Cardiac muscle cell (in vitro differentiated cells and primary cell): ENCODE measurements at places on chromosomes 3 and 15. TPM values are rescaled to one million over a fixed set of nuclear protein-coding genes. Genes with fewer than 3 reads are reported as not detected.
A peak's percentile ranks its signal among the peaks of the same experiment; 100 is the strongest.

The OR5K2 gene
- total RNA-seq = not detected in 2 replicates

DNA sequence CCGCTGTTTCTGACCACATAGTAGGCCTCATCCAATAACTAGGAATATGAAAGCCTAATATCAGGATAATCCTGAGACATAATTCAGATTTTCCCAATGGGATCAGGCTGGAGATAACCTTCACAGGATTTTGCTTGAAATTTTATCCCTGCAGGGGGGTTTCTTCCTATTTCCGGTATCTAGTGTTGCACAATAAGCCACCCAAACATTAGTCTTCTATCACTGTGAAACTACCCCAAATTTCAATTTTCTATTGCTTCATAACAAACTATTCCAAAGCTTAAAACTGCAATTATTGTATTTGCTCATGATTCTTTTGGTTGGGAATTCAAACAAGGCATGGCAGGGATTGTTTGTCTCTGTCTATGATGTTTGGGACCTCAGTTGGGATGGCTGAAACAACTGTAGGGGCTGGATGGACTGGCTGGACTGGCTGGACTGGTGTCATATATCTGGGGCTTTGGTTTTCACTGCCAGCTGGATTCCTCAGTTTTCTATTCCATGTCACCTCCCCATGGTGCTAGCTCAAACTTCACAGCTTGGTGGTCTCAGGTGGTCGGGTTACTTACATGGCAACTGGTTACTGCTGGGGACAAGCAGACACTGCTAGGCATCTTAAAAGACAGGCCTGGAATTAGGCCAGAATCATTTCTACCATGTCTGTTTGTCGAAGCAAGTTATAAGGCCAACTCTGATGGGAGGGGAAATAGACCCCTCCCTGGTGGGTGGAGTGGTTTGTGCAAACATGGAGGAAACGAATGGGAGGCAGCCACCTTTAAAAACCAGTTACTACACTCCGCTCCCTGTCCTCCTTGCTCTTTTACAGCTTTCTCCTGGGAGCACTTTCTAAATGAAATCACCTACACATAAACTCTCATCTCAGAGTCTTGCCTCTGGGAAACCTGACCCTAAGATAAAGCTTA is 88.2 kb upstream of the STT3B start:
- DNase-seq = no peak

- DNase-seq = no peak
Measured at GRCh38 chr3:3907023-3907422, 107.8 kb downstream of the LRRN1 start.

DNA sequence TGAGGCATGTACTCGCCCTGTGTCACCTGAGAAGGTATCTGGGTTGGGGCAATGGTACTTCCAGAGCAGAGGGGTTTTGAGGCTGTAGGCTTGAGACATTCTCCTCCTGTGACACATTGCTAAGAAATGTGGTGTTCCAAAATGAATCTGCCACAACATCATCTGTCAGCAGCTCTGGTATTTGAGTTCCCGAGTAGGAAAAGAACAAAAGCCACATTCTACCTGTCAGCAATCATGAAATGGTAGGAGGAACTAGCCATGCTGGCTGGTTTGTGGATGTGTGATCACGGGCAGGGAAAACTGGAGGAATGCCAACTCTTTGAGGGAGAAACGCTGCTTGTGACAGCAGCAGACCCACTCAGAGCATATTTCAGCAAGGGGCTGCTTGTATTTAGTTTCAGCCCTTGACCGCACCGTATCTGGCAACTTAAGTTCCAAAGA is 579.4 kb upstream of the TBL1XR1 start:
- peak; percentile 65 for DNase-seq

DNA sequence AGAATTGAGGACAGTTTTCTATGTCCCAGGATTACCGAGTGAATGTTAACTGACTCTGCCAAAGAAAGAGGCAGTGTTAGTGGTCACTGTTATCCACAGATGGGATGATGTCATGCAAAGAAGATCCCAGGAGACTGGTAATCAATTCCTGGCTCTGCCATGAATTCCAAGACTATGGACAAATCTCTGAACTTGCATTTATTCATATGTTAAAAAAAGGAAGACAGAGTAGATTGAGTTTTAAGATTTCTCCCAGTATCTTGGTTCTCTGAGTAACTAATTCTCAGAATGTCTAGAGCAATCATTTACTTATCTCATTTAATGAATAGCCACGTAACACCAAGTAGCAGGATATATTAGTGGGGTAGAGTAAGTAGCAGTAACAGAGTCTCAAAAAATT is 11.5 kb upstream of the MAP3K13 start:
- no peak for DNase-seq

The HDAC11 gene
- 35.3 and 35.7 TPM in 2 replicates for total RNA-seq

GRCh38 chr3:138440121-138440521 is 5.7 kb downstream of the ESYT3 start:
- DNase-seq = peak; percentile 38

The AMIGO3 gene
- 2.3 and 5.2 TPM in 2 replicates for total RNA-seq

DNA sequence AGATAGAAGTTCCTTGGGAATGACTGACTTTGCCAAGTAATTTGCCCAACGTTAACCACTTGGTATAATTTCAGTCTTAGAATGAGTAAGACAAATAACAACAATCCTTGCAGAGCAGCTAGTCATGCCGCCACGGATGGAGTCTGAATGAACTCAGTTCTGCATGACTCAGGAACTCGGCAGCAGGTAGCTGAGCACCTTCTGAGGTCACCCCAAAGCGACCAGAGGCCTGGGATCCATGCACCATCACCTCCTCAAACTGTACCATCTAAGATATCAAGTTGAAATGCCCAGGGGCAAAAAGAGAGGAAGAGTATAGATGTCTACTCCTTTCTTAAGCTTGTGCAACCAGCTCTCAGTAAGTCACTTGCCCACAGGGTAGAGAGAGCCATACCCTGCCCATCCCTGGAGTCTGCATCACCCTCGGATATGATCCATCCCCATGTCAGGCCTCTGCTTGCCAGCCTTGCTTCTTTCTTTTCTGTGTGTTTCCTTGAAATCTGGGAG is 8.5 kb upstream of the CDCP1 start:
- no peak for DNase-seq

DNA sequence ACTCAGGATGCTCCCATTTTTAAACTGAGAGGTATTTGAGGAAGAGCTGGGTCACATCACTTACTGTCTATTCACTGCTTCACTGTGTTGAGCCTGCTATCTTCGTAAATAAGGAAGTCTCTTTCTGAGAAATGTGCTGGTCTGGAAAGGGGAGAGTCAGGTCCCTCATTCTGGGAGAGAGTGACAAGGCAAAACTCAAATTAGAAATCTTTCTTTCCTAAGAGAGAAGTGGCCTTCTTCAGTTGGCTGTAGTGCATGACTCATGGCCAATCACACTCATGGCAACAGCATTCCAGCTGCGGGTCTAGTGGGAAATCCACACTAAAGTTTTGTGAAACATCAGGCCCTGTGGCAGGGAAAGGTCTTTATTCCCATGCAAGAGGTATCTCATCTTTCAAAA is 11.5 kb upstream of the TIMP4 start:
- DNase-seq = peak; percentile 55

DNA sequence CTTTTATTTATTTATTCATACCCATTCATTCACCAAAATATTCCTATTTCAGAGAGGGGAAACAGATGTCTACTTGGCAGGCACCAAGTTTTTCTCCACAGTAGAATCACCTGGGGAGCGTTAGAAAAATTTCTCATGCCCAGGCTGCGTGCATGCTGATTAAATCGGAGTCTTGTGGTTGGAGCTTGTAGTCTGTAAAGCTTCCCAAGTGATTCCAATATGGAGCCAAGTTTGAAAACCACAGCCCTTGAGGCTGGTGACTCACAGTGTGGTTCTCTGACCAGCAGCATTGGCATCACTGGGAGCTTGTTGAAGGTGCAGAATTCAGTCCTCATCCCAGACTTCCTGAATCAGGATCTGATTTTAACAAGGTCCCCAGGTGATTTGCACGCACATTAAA is 49.7 kb downstream of the PDHB start:
- peak; percentile 97 for DNase-seq

- DNase-seq = no peak
Measured at GRCh38 chr3:44329946-44330345, 8.6 kb upstream of the TCAIM start.

The RLBP1 gene
- total RNA-seq = not detected in 2 replicates

The POLQ gene
- total RNA-seq = 3.0 and 7.1 TPM in 2 replicates

The ZNF774 gene
- total RNA-seq = 1.7 and 14.6 TPM in 2 replicates

DNA sequence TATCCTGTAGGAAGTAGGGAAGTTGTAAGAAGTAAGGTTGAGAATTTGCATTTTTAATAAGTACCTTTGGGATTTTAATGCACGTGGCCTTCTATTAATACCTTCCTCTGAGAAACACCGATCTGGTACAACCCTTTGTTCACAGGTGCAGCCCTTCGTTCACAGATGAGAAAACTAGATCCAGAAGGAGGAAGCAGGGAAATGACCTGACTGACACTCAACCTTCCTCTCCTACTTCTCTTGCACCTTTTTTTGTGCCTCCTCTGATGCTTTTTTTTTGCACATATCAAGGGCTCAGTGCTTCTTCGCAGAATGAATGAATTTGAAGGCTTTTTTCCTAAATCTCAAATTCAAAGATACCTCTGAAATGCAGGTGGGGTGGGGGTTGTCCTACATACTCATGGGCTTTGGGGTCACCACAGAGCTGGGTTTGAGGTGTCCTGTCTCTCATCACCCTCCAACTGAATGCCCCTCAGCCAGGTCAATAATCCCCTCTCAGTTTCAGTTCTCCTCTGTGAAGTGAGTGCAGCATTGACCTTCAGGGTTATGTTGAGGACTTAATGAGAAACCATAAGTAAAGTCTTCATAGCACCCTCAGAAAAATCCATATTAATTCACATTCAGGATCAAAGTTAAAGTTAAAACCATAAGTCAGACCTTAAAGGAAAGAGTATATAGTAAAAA is 161.5 kb upstream of the CTNNB1 start:
- no peak for DNase-seq

- DNase-seq = peak; percentile 97
Measured at GRCh38 chr3:165642761-165643420, 194.3 kb downstream of the BCHE start.

- DNase-seq = no peak
Measured at GRCh38 chr3:179933080-179933479, 103.7 kb downstream of the PEX5L start.

The RBPMS2 gene
- total RNA-seq = 18.4 and 35.4 TPM in 2 replicates

GRCh38 chr15:27894645-27895044 is 204.5 kb downstream of the OCA2 start:
- no peak for DNase-seq

The SQOR gene
- 0.95 and 1.3 TPM in 2 replicates for total RNA-seq

DNA sequence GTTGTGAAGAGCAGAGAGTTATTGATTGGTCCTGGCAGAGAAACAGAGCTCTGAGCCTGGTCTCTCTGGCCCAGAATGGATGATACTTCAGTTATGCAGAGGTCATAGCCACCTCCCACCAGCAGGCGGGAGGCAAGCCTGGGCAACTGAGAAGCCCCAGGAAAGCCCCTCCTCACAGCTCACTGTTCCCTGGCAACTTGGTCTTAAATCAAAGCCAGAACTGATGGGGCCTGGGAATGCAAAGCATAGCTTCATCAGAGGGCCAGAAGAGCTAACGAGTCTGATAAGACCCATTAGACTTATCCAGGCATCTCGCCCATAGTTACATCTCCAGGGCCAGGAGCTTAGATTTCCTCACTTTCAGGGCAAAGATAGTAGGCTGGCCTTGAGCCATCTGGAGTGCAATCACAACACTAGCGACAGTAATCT is 5.5 kb upstream of the COLQ start:
- DNase-seq = peak; percentile 68

GRCh38 chr15:63172376-63172775 is 15.1 kb upstream of the RPS27L start:
- no peak for DNase-seq

The TGM4 gene
- not detected in 2 replicates for total RNA-seq

DNA sequence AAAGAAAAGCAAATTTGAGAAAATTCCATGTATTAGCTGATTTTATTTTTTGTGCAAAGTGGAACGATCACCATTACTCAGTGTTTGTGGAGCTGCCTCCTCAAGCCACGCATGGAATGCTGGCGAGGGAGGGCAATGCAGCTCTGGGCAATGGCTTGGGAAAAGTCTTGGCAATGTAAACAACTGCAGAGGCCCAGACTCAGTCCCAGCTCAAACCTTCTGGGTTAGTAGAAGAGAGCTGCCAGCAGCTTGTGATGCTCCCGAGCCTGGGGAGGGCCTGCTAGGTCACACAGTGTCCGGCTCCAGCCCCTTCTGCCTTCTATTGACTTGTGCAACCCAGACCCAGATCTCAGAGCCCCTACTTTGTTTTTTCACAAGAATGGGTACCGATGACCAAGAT is 4.3 kb downstream of the EPHB1 start:
- DNase-seq = no peak

DNA sequence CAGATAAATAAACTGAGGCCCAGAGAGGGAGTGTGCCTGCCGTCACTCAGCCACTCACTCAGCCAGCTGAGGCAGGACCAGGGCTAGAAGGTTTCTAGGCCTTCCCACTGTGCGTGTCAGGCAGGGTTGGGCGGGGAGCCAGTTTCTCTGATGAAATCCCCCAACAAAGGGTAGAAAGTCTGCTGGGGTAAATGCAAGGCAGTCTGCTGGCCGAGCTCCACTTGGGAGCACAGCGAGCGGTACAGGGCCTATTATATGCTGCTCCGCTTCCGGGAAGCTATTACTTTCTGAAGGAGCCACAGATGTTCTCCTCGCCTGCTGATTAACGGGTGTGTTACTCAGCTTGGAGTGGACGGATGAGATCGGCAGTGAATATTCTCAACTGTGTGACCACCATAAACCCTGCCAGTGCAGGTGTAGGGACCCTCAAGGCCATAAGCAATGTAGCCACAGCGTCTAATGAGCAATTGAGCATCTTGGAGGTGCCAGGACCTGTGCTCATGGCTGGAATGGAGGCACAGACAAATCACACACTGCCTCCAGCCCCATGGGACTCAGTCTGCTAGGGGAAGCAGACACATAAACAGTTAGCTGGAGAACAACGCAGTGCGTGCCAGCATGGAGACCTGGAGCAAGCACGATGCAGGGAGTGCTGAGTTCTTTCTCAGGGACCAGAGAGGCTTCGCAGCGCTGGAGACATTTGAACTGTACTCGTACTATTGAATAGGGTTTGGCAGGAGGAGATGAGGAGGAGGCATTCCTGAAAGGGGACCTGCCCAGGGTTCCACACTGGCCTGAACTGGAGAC is 42.1 kb downstream of the CORO2B start:
- DNase-seq = peak; percentile 99

The LRRIQ4 gene
- total RNA-seq = 0.15 TPM in 1 of 2 replicates, not detected in the other

The SLC22A14 gene
- total RNA-seq = 0.07 and 0.12 TPM in 2 replicates

The KBTBD13 gene
- 3.3 and 5.0 TPM in 2 replicates for total RNA-seq

The ITGA11 gene
- 0.12 and 1.4 TPM in 2 replicates for total RNA-seq

The TGM5 gene
- total RNA-seq = not detected in 2 replicates

DNA sequence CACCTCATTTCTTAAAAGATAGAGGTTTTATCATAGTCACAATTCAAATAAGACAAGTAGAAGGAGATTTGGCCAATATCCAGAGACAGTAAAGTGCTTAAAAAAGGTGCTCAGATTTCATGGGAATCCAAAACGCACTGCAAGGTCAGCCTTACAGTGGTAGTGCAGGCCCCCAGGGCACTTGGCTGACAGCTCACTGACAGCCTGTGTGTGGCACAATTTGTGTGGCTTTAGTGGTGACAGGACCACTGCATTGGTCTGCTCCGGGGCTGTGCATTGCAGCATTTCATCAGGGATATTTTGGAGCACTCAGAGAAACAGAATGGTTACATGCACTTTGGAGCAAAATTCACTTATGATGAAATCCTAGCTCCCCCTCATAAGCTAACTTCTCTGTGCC is 544.3 kb downstream of the NTRK3 start:
- DNase-seq = peak; percentile 43

The PLCL2 gene
- 34.8 and 49.1 TPM in 2 replicates for total RNA-seq
